ENCODE measurements at places on chromosomes 2 and 18.

GRCh38 chr2:42141687-42142546 is 27.2 kb upstream of the EML4 start:
- peak; percentile 81 for DNase-seq

DNA sequence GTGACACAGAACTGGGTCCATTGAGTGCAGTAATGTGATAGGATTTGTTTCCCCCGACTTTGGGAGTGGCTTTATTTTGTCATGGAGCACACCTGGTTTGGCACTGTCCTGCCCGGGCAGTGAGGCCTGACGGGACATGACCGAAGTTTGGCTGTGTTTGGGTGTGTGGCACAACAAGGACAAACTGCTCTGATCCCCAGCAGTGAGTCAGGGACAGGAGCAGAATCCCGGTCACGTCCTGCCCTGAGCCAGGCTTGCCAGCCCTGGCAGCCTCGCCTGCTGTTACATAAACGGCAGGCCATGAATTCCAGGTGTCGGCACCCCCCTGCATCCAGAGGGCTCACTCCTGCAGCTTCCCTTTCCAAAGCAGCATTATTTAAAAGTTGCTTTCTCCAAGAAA is 45.7 kb downstream of the IMPA2 start:
- DNase-seq: no peak

GRCh38 chr2:1698188-1698945 is 45.9 kb downstream of the PXDN start:
- DNase-seq: no peak

- no peak for DNase-seq
Observed at GRCh38 chr18:7603259-7604000, 36.3 kb downstream of the PTPRM start.

- no peak for DNase-seq
Observed at GRCh38 chr2:23429036-23429435, 44.1 kb downstream of the KLHL29 start.

DNA sequence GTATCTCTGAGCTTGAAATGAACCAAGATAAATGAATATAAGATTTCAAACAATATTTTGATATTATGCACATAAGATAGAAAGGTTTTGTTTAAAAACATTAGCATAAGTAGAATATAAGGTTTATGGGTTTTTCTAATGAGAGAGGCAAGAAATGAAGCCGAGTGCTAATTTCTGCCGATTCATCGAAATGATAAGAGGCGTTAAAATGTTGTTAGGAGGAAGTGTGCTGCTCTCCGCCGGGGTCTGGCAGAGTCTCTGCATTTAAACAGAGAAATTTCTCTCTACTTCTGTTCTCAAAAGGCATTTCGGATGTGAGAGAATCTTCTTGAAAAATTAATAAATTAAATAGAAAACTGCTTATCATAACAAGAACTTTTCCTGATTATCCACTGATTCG is 83.6 kb downstream of the MRPS9 start:
- no peak for DNase-seq

- no peak for DNase-seq
Observed at GRCh38 chr18:63158676-63159291, 160.8 kb downstream of the BCL2 start.

DNA sequence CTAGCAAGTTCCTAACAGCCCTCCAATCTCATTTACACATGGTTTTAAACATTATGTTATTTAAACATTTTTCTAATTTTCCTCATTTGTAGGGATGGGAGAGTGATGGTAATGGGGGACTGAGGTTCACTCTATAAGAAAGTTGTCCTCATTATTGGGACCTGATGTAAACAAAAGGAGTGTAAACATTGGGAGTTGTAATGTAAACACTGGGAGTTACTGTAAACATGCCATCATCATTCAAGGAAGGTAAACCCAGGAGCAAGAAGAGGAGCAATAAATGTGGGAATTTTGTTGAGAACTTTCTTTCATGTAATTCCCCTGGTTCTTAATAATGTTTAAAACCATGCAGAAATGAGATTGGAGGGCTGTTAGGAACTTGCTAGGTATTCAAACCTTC is 17.8 kb downstream of the RFTN2 start:
- DNase-seq: no peak

DNA sequence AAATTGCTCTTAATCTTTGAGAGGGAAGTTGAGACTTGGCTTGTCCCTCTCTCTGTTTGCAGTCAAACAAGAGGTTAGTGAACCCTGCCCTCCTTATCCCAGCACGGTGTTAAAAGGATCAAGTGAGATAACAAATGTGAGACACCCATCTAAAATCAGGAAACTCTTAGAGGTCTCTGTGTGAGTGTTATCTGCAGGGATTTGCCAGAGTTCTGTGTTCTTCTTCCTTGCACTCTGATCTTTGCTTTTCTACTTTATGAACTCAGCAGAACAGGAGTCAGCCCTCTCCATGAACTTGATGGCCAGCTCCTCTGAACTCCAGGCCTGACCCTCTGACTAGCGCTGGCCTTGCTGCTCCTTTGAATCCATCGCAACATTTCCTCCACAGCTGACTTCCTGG is 123.8 kb downstream of the NCKAP5 start:
- DNase-seq: no peak

GRCh38 chr2:3637311-3637675 is 20.7 kb upstream of the ALLC start:
- no peak for DNase-seq

DNA sequence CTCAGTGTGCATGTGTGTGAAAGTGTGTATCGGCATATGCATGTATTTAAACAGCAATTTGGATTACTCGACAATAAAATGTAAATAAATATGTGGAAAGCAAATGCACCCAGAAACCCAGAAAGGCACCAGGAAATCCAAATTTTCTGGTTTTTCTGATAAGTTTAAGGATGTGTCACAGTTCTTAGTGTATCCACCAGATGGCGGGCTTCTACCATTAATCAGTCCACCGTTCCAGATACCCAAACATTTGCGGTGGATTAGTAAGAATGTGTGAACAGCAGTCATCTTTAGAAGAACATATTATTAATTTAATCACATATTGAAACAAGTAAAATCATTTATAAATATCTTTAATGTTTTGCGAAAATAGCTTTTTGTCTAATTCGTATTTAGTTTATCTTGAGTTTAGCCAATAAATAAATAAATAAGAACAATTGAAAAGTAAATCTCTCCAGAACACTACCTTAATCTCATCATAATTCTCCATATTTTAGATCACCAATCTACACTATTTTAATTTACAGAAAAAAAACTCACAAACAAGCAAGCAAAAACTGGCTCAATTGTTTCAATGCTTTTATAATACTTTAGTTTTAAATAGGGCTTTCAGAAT is 298.9 kb downstream of the DSEL start:
- DNase-seq: peak; percentile 67

DNA sequence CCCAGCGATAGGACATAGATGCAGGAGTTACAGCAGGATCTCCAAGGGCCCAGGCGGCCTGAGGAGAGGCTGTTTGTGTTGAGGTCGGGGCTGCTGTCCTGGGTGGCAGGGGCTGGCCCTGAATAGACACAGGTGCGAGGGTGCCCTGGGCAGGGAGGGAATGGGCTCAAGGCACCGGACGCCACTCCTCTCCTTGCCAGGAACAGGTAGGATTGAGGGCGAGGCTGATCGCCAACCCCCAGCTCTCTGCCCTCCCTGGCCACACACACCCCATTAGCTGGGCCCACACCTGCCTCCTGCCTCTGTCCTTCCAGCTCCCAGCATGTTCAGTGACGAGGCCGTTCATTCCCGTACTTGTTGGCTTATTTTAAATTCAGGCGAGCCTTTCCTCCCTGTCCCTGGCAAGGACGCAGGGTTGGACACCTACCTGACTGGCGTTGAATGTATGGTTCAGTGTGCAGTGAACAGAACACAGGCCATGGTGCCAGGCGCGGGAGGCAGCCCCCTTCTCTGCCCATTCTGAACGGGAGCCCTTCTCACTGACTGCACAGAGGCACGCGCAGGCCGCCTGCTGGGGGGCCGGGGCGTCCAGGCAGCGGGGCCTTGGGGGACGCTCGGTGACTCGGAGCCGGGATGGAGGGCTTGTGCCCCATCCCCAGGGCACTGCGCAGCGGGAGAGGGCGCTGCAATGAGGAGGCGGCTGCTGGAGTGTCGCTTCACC is 41.3 kb upstream of the SNED1 start:
- DNase-seq: no peak

DNA sequence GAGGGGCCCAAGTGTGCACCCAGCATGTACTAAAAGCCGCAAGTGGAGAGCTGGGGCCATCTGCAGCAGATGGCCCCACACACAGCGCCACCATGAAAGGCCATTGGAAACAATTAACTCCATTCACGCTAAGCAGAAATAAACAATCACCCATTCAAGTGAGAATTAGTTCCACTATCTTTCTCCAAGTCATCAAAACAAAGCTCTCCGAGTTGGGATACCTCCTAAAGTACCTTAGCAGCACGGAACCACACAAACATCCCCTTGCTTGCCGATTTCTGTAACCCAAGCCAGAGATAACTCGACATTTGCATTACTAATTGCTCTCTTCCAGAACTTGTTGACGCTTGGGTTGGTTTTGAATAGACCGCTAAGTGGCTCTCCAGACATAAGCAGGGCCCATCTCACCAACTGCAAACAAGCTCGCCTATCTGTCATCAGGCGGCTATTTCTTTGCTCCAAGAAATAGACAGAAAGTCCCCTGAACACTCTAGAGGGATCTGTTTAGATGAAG is 840.6 kb upstream of the SALL3 start:
- no peak for DNase-seq

- DNase-seq: peak; percentile 66
Observed at GRCh38 chr2:72576861-72577260, 249.0 kb downstream of the EXOC6B start.

DNA sequence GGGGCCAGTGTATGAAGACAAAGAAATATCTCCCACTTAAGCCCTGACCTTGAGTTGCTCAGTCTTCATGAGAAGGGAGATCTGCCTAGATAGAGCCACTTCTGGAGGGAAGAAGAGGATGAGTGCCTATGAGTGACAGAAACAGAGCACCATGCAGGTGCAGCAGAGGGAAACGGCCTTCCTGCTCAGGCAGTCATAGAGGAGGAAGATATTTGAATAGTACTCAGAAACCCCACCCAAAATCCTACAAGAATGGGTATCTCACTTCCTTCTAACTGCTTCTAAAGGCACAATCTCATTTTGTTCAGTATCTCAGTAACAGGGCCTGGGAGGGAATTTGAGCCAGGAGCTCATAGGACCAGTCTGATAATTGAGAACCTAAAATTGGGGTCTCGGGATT is 339.3 kb downstream of the ALK start:
- DNase-seq: no peak

GRCh38 chr2:221546505-221547225 is 25.4 kb downstream of the EPHA4 start:
- DNase-seq: no peak

Measured in iris pigment epithelial cell (primary cell).